ENCODE measurements at places on chromosomes 13 and 19.

DNA sequence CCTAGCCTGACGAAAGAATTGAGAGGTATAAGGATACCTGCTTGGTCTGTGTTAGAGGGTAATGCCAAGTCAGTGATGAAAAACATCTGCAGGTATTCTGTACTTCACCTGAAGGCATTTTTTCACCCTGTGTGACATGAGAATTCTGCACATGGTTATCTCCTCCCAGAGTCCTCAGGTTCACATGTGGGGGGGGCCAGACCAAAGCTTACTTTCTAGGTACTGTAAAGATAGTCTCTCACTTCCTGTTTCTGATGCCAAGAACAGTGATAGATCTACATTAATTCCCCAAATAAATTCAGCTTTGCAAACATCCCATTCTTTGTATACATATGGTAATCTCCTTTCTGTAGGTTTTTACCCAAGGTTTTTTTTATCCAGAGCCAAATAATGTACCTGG lies 53.4 kb downstream of the GPC6 start:
- no peak overlapping the region for H3K27ac ChIP-seq
- DNase-seq: no peak
- no peak overlapping the region for H3K4me3 ChIP-seq
- H3K27me3 ChIP-seq: no peaks in the 10 kb centered on the region
- H3K36me3 ChIP-seq: no peaks in the 10 kb centered on the region

GRCh38 chr19:11005521-11005920 lies 44.7 kb downstream of the SMARCA4 start:
- no peaks in the 10 kb centered on the region for H3K4me1 ChIP-seq
- DNase-seq: no peak
- peak overlapping the region; percentile 22 for H3K27ac ChIP-seq
- H3K4me3 ChIP-seq: no peak overlapping the region
- no peaks in the 10 kb centered on the region for H3K27me3 ChIP-seq

GRCh38 chr13:43107780-43108179 lies 84.4 kb downstream of the DNAJC15 start:
- peaks cover 2% of the 10 kb centered on the region for H3K4me1 ChIP-seq
- no peaks in the 10 kb centered on the region for H3K27me3 ChIP-seq
- H3K4me3 ChIP-seq: no peak overlapping the region
- peaks cover 12% of the 10 kb centered on the region for H3K36me3 ChIP-seq

DNA sequence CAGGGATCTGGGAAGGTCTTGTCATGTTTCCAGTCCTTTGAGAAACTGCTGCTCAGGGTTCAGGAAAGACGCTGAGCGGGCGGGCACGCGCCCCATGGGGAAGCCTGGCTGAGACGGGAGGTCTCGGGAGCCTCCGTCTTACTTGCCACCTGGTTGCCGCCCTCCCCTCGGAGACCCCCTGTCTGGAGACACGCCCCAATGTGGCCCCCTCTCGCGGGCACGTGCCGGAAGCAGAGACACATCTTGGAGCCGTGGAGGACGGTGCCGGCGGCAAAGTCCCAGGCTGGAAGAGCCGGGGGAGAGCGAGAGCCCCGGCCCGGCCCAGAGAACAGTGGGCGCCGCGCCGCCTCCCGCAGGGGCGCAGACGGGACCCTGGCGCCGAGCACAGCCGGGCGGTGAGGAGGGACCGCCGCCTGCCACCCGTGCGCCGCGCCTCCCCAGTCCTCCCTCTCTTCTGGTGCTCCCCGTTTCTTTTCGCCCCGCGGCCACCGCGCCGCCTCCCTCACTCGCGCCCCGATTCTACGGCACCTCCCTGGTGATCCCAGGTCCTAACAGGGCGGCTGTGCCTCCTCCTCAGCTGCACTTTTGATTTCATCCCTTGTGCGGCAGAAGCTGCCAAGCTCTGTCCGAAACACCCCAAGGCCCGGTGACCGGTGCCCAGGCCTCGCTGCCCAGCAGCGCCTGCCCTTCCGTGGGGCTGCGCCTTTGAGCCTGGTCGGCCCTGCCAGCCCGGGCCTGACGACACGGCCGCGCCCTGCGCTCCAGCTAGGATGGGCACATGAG lies 15.5 kb downstream of the GJB2 start:
- H3K36me3 ChIP-seq: no peaks in the 10 kb centered on the region
- peaks cover 15% of the 10 kb centered on the region for H3K4me1 ChIP-seq
- no peak for DNase-seq

- peak overlapping the region; percentile 74 for H3K4me3 ChIP-seq
- no peak for DNase-seq
- peak overlapping the region; percentile 94 for H3K27ac ChIP-seq
- peaks cover 6% of the 10 kb centered on the region for H3K27me3 ChIP-seq
- H3K4me1 ChIP-seq: peaks cover 27% of the 10 kb centered on the region
Observed at GRCh38 chr19:13100031-13100588, 2.5 kb downstream of the LYL1 start.

- H3K4me1 ChIP-seq: peaks cover 40% of the 10 kb centered on the region
- no peaks in the 10 kb centered on the region for H3K27me3 ChIP-seq
- H3K36me3 ChIP-seq: peaks cover 7% of the 10 kb centered on the region
- H3K27ac ChIP-seq: no peak overlapping the region
- H3K4me3 ChIP-seq: no peak overlapping the region
Observed at GRCh38 chr19:19185853-19186740, 5.9 kb downstream of the BORCS8 start.

GRCh38 chr19:37333457-37333856 lies 37.4 kb upstream of the ZNF527 start:
- H3K27ac ChIP-seq: no peak overlapping the region
- H3K27me3 ChIP-seq: no peaks in the 10 kb centered on the region
- H3K4me1 ChIP-seq: peaks cover 9% of the 10 kb centered on the region
- H3K36me3 ChIP-seq: peaks cover 45% of the 10 kb centered on the region
- no peak for DNase-seq

Data from naive thymus-derived CD8-positive, alpha-beta T cell (primary cell).